ENCODE measurements at places on chromosomes 1 and 21.
A peak's percentile ranks its signal among the peaks of the same experiment; 100 is the strongest.

DNA sequence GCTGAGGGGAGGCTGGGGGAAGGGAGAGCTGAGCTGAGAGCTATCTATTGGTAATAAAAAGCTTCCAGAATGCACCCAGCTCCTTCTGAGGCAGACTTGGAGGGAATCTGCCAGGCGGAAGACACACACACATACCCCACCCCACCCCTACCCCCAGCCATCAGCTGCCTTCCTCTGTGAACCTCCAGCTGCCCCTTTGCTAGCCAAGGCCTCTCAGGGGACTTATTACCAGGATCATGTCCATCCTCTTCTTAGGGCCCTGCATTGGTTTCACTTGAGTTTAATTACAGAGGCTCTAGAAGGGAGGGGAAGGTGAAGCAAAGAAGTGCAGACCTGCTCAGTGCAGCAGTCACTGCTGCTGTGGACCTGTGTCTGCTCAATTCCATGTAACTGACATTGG, 156.4 kb downstream of the OMA1 start:
- DNase-seq, result no peak

DNA sequence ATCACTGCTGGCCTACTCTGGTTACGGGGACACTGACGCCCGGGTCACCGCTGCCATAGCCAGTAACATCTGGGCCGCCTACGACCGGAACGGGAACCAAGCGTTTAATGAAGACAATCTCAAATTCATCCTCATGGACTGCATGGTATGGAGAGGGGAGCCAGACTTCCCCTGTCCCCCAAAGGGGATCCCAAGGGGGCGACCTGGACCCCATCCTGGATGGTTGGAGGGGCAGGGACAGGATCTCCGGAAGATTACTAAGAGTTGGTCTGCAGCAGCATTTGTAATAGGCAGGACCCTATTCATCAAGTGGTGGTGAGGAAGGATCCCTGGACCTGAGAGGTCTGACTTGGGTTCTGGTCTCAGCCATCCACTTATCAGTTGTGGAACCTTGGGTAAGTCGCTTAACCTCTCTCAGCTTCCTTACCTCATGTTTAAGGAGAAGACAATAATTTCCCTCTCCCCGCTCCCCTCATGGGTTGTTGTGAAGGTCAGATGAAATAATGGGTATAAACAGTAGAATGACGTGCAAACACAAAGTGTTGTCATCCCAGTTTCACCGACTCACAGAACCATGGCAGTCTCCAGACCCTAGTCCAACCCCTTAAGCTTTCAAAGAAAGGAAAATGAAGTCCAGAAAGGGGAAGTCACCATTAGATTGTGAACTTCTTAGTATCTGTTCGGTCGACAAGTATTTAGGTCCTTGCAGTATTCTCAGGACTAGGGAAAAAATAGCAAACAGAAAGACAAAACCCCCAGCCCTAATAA, 883 bp downstream of the LAMTOR2 start:
- no peak for DNase-seq

DNA sequence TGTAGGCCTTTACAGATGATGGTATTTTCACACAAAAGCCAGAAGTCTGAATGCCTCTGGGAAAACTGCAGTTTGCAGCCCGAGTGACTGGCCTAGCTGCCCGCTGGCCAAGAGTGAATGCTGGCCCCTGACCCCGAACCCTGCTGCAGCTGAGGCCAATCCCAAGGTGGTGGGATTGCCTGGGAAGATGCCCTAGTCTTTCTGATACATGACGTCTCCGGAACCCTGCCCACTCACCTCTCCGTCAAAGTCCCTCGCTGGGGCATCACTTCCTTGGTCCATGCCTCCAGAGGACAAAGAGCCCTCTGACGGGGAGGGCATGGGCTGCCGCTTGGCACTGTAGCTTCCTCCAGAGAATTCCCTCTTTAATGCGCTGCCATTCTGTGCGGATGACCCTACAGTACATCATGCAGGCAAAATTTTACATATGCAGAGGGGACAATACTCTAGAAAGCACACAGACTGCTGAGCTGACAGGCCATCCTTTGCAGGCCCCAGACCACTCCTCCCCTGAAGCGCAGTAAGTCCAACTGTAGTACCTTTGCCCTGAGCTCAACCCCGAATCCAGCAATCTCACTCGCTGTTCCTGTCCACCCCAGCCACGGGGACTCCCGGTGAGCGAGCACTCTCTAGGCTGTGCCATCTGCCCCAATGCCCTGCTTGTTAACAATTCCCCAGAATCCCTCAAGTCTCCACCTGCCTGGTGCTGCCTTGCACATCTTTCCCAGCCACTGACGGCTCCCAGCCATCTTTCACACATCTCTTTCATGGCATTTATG, 54.7 kb downstream of the COQ8A start:
- DNase-seq, result no peak

DNA sequence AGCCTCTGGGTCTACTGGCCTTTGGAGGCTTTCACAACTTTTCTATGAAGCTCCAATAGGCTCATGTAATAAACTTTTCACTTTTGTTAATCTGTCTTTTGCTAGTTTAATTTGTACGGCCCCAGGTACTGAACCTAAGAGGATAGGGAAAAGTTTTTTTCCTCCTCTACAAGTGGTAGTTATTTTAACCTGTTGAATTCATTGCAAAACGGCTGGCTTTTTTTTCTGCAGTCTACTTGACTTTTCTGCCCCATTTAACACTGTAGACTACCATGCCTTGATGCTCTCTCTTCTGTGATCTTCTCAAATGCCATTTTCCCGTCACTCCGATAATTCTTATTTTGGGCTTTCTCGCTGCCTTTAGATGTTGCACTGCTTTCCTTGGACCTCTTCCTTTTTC, 43.6 kb upstream of the DR1 start:
- no peak for DNase-seq

DNA sequence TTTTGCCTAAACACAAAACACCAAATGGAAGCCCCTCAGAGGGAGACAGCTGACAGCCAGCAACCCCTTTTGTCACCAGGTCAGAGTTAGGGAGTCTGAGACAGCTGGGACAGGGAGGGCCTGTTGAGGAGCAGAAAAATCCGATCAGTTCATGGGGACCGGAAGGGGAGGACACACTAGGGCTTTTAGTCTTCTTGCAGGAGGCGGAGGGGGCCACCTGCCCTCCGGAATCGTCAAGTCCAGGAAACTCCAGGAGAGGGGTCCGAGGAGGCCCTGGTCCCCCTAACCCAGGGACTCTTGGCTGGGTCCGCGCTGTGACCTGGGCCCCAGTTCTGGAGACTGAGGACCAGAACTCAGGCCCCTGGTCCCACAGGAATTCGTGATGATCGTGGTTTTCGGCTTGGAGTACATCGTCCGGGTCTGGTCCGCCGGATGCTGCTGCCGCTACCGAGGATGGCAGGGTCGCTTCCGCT, 34.2 kb downstream of the KCNQ4 start:
- DNase-seq, result no peak

DNA sequence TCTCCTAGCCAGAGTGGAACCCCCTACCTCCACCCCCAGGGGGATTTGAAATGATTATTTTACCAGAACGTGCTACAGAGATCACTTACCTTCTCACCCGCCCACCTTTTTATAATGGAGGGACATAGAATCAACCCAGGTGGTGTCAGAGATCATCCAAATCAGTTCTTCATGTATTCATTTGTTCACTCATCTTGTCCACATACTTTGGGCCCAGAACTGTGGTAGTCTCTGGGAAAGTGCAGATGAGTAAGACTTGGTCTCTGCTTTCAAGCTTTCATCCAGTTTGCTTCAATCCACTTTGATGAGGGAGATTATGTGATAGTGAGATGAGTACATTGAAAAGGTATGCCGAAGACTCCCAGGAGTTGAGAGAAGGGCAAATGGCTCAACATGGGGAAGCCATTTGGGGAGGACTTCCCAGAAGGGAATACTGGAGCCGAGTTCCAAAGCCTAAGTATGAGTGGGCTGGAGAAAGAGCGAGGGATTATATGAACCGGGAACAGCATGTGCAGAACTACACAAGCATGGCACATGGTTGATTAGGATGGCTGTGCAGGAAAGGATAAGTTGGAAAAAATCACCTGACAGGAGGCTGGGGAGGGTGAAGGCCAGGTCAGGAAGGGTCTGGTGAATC, 1.9 kb downstream of the FGGY start:
- DNase-seq, result no peak

DNA sequence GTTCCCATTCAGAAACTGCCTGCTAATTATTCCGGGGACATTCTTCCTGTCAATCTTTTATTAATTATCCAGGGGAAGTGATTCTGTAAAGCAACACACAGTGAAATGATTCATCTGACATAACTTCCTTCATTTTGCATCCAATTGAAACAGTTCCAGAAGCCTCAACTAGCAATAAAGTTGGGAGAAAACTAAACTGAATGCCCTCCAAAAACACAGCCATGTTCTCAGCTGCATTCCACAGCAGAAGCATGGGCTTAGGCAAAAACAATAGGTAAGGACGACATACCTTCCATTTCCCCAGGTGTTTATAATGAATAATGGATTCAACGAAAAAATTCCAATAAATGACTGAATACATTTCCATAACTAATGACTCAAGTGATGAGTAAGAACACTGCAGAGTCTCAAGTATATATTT, 36.9 kb upstream of the TARBP1 start:
- no peak for DNase-seq

GRCh38 chr1:181134543-181135436, 46.3 kb downstream of the IER5 start:
- no peak for DNase-seq

DNA sequence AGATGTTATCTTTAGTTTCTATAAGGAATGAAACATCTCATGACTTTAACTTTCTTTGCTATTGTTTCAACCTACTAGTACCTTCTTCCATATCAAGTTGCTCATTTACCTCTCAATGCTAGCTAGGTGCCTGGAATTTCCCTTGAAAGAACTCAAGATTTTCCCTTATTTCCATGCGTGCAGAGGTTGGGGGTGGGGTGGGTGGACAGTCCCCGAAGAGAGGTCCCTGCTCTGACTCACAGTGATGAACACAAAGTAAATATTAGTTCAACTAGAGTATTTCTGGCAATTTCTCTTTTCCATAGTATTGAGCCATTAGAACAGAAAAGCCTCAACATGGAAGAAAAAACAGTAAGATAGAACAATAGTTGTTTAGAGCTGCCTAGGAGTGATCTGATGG, 239.0 kb upstream of the ZP4 start:
- DNase-seq, result no peak

- DNase-seq, result no peak
These were observed 67.0 kb downstream of the RGS18 start for GRCh38 chr1:192225266-192225665.

DNA sequence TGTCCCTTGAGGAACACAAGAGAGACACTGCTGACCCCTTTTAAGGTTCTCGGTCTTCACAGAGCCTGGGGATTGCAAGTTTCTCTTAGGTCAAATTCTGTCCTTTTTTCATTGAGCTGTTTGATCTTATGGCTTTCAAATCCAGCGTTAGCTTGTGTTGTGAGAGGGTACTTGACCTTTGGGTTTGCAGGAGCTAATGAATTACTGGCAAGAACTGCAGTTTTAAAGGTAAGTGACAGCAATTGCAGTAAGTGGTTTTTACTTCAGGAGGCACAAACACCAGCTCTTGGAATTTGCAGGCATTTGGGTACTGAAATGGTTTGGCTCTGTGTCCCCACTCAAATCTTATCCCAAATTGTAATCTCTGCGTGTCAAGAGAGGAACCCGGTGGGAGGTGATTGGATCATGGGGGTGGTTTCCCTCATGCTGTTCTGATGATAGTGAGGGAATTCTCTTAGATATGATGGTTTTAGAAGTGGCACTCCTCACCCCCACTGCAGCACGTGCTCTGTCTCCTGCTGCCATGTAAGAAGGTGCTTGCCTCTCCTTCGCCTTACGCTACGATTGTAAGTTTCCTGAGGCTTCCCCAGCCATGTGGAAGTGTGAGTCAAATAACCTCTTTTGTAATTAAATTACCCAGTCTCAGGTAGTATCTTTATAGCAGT, 134.5 kb upstream of the LYPLAL1 start:
- no peak for DNase-seq

GRCh38 chr1:162561616-162562469, at the start of gene UAP1:
UAP1 (plus strand) TSS chr1:162561722; CDS start chr1:162566069, 4,347 bp downstream.
- DNase-seq, result no peak

DNA sequence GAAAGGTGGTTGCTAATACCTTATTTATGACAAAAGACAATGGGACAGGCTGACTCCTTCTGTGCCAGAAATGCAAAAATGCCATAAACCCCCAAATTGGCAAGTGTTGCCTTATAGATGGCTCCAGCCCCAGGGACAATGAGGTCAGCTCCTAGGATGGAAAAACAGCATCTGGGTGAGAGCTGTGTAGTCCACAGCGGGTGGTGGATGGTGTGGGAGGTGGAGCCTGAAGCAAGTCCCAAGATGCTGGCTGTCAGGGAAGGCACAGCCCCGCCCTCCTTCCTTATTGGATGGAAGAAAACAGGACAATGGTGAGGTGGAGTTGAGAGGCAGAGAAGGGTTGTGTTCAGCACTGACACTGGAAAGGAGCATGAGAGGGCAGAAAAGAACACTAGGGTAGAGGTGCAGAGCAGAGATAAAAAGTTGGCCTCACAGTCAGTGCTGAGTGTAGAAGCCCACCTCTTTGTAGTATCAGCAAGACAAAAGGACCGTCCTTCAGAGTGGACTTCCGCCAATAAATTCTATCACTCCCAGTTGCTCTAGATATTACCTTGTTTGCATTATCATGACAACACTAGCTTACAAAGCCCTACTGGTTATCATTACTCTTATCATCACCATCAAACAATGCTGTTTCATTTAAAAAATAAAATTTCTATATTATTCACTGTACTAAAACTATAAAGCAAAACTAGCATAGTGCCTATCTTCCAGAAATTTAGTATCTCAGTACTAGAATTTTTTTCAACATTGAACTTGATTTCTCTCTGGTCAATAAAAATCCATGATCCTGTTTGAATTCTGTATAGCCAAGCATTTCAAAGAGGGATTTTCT, 3.7 kb upstream of the SDE2 start:
- peak; percentile 26 for DNase-seq

GRCh38 chr1:103941086-103941485, 191.4 kb downstream of the AMY1C start:
- DNase-seq, result no peak

DNA sequence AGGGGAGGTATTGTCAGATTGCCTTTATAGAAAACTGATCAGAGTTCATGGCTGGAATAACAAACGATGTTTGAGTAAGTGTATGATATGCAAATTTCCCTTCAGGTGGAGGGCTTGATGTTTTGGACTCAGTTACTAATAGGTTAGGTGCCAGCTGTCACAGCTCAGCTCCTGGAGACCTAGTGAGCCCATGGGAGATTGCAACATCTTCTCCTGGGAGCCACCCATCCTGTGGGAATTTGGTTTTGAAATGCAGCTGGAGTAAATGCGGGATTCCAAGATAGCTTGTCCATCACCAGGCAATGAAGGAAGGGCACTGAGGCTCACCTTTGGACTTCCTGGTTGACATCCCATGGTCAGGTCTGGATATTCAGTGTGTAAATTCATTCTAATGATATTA, 211.4 kb upstream of the NRIP1 start:
- DNase-seq, result no peak

DNA sequence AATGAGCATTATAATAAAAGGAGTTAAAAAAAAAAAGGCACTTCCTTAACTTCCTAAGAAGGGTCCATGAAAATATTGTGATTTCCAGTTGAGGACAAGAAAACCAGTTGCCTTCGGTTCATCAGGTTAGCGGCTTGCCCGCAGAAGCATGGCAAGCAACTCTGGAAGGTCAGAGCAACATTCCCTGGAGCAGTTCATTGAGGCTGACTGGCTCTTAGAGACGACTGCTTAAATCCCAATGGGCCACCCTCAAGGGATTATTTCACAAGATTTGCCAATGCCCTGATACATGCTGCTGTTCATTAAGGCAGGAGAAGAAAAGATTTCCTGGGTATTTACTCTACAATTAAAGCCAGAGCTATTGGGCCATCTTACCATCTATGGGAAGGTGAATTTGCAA, 29.0 kb upstream of the CASQ2 start:
- DNase-seq, result no peak

- no peak for DNase-seq
These were observed 52.8 kb downstream of the IGSF21 start for GRCh38 chr1:18160290-18160942.

Measured in NCI-H1048 (cell line).